Stimulated activated CD8-positive, alpha-beta memory T cell treated with anti-CD3 and anti-CD28 coated beads, Interleukin-7, amount 100 ng/mL, for 1 hour (primary cell): ENCODE measurements at places on chromosomes 12 and 14.

DNA sequence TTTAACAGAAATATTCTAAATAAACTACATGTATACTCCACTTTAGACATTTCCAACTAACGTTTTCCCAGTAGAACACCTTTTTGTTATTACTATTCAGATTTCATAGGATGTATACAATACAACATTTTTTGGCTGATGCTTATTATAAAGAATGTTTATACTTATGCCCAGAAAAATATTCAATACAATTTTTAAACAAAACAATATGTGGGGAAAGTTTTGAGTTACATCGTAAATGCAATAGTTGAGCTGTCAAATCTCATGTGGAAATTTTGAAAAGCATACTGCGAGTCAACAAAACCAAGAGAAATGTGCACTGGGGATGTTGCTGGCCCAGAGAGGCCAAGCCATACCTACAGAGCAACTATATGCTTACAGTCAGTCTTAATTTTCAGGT is 18.2 kb upstream of the MON2 start:
- no peak for DNase-seq

- no peak for DNase-seq
These were observed 36.0 kb upstream of the GLIPR1 start for GRCh38 chr12:75444429-75445136.

GRCh38 chr12:106183735-106184134 is 45.0 kb upstream of the NUAK1 start:
- no peak for DNase-seq

DNA sequence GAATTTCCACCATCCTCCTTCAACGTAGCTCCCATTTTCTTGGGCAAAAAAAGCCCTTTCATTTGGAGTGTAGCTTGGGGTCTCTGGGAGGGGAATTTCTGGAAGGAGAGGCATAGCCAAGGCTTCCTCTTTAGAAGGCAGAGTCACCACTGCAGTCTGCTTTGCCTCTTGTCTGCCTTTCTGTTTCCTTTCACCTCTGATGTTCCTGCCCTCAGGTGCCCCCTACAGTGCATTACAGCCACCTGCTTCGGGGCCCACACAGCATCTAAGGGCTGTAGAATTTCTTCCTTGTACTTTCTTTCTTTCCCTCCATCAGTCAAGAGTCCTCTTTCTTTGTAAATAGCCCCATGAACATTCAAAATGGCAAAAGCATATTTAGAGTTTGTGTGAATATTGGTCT is 1313.9 kb downstream of the TMEM121 start:
- no peak for DNase-seq

GRCh38 chr12:109435428-109436187 is 41.5 kb downstream of the KCTD10 start:
- no peak for DNase-seq

GRCh38 chr14:96105926-96106441 is 66.8 kb downstream of the C14orf132 start:
- no peak for DNase-seq
